ENCODE measurements at places on chromosomes 2 and 18.

DNA sequence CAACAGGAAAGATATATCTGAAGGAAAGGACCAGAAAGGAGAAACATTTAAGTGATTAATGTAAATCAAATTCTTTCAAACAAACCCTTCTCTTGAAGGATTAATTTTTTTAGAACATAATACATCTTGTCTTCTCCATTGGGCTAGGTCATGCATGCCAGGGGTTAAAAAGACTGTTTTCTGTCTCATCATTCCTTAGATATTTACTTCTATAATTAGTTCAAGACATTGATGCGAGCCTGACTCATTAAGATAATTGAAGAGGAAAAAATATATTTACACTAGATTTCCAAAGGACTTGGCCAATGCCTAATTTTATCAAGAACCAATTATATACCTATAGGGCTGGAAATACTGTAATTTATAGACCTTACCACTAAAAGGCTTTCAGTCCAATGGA, 166.6 kb upstream of the SETBP1 start:
- no peak for DNase-seq

DNA sequence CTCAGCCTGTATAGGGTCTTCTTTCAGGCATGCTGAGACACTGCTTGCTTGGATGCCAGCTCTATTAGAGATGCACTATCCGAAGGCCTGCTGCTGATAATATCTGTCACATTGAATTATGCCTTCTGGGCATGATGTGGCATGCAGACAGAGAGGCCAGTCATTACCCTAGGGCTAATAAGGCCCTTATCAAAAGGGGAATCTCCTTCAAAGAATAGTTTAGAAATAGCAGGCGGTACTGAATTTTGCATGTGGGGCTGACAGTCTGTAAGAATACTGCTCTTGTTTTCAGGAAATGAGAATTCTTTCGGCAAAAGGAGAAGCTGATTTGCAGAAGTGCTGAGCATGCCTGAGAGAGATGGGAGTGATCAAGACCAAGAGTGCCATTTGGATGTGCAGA, 13.1 kb upstream of the LHCGR start:
- no peak for DNase-seq

- DNase-seq: no peak
Observed at GRCh38 chr2:79977792-79978191, 326.8 kb downstream of the LRRTM1 start.

DNA sequence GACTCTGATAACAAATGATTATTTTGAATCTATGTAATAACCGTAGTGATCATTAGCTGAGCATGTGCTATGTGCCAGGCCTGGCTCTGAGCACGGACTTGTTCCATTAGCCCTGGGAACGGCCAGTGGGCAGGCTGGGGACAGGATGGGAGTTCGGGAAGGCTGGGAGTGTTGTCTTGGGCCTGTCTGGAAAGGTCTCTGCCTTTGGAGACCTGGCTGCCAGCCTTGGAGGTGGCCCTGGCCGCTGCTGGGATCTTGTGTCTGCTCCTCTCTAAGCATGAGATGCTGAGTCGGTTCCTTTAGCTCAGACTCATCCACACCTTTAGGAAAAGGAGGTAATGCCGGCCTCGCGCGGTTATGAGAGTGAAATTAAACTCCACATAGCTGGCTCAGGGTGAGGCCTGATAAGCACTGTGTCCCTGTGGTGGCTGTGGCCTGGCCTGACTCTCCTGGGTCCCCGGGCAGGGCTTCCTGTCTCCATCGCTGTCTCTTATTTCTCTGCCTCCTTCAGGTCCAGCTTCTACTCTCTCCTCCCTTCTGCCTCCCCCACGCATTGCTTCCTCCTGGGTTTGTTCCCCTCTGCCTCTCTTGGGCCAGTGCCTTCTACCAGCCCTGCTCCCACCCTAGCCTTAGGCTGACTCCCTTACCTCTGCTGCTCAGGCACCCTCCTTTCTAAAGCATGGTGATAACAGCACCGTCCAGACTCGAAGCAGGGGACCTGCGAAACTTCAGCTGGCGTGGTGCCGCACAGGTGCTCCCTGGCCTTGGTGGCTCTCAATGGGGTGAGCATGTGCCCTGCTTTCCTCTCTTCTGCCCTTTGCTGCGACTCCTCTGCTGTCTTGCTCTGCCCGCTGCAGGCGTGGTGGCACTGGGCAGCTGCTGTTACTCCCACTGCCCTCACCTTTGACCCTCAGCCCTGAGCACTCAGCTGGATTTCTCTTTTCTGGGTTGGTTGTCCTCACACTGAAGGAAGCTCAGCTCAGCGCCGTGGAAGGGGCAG, 41.8 kb downstream of the NCK2 start:
- DNase-seq: no peak

DNA sequence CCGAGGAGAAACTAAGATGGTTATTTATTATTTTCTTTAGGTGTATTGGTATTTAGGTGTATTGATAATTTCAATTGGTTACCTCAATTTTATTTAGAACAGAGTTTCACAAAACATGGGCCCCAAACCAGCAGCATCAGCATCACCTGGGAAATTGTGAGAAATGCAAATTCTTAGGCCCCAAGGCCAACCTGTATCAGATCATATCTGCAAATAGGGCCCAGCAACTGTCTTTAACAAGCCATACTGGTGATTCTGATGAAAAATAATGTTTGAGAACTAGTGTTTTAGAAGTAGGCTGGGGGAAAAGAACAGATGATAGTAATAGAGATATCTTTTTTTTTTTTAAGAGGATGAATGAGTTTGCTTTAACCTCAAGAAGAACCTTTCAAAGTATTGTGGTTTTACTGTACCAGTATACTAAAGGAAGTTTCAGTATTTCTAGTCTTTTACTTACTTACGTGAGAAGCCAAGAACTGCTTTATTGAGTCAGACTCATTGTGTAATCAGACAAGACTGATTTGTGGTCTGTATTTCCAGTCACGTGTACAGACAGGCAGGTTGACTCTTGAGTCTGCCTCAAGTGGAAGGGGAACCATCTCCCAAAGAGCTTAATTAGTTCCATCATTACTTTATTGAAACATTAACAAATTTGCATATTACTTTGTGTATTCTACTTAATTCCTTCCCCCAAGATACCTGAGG, 60.4 kb upstream of the GAREM1 start:
- no peak for DNase-seq

GRCh38 chr18:49167084-49167483, 216.3 kb upstream of the SMAD7 start:
- no peak for DNase-seq

DNA sequence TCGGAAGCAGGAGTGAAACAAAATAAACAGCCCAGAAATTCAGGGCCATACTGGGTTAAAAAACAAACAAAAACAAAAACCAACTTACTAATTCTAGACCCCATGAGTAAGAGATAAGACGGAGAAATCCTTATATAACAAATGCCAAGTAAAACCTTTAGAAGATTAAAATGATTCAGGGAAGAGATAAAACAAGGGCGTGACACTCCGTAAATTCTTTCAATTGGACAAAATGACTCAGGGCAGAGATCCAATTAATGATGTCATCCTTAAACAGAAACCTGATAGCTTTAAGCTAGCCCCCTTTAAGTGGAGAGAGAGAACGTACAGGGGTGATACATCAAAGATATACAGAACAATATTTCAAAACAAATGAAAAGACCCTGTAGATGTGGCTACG, 317.4 kb downstream of the NBAS start:
- DNase-seq: no peak

- no peak for DNase-seq
Observed at GRCh38 chr18:59380706-59381105, 21.6 kb upstream of the LMAN1 start.

DNA sequence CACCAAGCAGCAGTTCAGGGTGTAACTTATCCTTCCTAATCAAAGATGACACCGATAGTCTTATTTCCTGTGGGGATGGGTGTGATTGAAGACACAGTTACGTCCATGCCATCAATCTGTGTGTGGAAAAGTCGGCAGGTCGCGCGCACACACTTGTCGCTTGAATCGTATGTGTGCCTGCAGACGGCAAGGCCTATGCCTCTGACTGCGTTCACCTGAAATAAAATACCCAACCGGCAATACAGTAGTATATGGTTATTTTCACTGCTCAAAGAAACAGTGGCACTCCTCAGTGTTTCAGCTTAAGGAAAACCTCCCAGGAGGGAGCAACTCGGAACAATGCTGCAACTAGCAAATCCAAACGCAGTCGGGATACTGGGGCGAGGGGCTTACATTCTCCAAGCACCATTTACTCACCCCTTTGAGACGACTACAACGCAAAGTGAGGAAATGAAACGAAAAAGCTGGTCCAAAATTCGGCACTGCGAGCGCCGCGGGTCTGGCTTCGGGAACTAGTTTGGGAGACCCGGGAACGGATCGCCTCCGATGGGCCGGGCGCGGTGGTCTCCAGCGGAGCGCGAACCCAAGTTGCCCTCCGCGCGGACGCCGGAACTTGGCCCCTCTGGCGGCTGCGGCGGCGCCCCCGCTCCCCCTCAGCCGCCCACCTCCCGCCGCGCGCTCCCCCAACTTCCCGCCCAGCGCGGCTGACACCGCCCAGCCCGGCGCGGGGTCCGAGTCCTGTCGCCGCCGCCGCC, 675 bp downstream of the PRKD3 start:
- peak; percentile 49 for DNase-seq

- DNase-seq: no peak
Observed at GRCh38 chr2:6654279-6654678, 211.4 kb downstream of the CMPK2 start.

DNA sequence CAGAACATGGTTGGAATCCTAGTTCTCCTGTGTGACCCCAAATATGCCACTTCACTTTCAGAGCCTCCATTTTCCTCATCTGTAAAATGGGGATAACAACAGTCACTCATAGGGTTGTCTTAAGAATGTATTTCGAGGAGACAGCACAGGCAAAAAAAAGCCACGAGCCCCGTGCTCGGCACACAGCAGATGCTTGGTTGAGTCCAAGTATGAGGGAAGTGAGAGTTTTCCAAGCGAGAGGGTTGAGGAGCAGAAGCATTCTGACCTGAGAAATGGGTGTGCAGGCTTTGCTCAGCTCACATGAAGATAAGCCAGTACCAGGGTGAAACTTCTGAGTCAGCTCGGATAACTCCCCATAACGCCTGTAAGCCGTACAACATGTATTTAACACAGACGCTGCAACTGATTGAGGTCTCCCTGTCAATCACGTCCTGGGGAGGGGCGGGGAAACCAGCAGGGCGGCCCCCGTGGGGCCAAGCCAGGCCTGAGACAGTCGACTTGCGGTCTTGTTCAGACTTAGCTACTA, 23.0 kb upstream of the ODC1 start:
- peak; percentile 18 for DNase-seq

DNA sequence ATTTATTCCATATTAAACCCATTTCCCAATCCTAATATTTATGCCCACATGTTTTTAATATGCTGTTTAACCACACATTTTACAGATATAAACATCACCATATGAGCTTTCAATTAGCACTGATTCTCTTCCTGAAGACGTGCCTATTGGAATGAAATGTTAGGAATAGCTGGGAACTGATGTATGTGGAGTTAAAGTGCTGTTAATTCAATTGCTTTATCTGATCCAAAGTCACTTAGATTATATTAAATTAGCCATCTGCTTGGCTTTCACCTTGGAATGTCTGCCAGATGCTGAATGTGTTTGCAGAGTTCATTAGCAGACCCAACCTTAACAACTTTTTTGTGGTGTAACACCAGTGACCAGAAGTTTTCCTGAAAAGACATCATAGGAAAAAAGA, 942.9 kb upstream of the KLHL29 start:
- DNase-seq: no peak

DNA sequence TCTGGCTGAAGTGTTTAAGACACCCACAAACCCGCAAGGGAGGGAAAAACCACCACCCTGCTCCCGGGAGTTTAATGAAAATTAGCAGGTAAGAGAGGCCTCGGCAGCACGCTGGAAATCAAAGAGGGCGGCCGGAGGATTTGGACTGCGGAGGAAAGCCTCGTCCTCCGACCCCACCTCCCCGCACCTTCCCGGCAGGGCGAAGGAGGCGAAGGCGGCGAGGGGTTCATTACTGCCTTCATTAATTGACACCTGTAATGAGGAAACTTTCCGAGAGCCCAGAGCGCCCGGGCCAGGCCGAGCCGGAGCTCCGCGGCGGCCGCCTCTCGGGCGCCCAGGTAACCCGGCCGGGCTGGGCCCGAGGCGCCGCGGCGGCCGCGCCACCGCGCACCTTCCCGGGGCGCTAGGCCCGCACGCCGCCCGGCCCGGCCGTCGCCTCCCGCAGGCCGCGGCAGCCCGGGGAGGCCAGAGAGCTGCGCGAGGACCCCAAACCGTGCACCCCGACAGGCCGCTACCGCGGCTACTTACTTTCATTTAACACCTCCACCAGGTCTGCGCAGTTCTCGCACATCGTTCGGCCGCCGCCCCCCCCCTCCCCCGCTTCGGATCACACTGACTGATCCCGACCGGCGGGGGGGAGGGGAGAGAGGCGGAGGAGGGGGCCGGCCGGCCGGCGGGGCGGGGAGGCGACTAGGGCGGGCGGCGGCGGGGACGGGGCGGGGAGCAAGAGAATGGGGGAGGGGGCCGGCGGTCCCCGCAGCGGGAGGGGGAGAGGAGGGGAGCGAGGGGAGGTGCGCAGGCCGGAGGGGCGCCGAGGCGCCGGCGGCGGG, 550 bp downstream of the USP34 start:
- DNase-seq: peak; percentile 92

- DNase-seq: no peak
Observed at GRCh38 chr2:166067229-166067628, 60.6 kb downstream of the SCN1A start.

DNA sequence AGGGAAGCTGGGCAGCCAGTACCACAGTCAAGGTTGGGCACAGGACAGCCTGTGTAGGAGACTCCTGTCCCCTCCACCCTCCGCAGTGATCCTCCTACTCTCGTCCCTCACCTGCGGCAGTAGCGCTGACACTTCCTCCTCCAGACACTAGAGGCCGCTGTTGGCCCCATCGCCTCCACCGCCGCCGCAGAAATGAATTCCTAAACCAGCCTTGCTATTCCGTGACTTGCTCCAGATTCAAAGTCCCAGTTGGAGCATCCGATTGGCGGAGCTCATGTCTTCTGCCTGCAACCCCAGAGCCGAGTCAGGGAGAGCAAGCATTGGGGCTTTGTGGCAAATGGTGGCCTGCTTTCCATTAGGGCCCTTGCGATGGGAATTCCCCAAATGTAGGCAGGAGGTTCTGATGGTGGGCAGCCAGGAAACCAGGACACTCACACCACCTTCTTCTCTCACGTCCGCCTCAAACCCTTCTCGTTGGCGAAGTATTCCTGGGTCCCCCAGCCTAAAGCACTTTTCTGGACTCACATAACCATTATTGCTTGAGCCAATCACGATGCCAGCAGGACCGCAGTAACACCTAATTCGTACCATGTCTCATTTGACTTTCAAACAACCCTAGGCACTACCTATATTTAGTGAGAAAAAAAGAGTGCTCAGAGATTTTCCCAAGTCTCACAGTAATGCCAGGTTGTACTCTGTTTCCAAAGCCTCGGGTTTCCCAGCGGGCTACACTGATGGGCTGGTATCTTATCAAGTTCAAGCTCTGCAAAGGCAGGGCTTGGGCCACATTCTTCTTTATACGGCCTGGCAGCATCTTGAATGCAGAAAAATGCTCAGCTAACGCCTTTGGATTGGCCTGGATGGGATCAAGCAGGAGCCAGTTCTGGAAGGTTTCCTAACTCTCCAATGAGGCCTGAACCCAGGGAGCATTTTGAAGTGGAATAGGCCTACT, 1.2 kb upstream of the DNAJB2 start:
- peak; percentile 84 for DNase-seq

GRCh38 chr2:96594691-96595152, 43.4 kb downstream of the KANSL3 start:
- DNase-seq: no peak

GRCh38 chr2:170143045-170143717, 34.8 kb upstream of the MYO3B start:
- DNase-seq: no peak

- DNase-seq: no peak
Observed at GRCh38 chr2:130898553-130898952, 61.8 kb downstream of the ARHGEF4 start.
